ENCODE measurements at places on chromosomes 4 and X.

DNA sequence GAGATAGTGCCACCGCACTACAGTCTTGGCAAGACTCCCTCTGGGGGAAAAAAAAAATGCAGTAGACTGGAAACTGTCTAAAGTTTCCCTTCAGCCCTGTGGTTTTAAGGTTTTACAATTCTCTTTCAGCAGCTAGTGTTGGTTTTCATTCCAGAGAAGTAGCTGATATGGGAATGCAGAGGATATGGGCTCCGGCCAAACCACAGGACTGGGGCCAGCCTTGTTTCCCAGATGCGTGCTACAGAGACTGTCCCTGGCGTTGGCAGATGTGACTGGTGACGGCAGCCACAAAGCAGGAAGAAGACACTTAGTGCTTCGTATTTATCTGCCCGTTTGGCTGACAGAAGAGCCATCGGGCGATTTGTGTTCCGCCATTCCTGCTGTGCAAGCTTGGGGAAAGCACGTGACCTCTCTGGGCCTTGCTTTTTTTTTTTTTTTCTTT lies 43.2 kb downstream of the ZBTB49 start:
- no peak for DNase-seq

- DNase-seq, result no peak
Observed at GRCh38 chr4:16844816-16845586, 53.4 kb downstream of the LDB2 start.

DNA sequence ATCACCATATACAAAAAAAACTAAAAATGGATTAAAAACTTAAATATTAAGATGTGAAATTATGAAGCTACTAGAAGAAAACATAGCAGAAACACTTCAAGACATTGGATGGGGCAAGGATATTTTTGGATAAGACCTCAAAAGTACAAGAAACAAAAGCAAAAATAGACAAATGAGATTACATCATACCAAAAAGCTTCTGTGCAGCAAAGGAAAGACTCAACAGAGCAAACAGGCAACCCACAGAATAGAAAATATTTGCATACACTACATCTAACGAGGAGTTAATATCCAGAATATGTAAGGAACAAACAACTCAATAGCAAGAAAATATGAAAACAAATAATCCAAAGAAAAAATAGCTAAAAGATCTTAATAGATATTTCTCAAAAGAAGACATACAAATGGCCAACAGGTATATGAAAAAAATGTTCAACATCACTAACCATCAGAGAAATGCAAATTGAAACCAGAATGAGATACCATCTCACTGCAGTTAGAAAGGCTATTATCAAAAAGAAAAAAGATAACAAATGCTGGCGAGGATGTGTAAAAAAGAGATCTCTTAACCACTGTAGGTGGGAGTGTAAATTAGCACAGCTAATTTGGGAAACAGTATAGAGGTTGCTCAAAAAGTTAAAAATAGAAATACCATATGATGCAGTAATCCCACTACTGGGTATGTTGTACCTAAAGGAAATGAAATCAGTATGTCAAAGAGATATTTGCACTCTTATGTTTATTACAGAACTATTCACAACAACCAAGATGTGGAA lies 17.8 kb upstream of the LRCH2 start:
- DNase-seq, result no peak

GRCh38 chr4:123821861-123822260 lies 425.3 kb downstream of the SPRY1 start:
- no peak for DNase-seq

DNA sequence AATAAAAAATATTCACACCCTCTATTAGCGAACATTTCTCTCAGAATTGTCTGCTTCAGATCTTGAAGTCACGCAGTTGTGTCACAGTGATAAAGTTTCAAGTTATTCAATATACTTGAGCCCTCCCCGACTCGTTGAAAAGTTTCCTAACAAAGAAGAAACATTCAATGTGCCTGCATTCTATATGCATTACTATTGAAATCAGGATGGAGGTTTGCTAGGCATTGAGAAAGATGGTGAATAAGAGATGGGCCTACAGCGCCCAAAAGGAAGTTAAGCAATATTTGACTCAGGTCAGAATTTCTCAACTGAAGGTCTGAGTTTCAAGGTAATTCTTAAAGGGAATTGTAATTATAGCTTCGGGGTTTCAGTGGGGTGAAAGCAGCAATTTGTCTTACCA lies 6.1 kb downstream of the TCEANC start:
- DNase-seq, result no peak

DNA sequence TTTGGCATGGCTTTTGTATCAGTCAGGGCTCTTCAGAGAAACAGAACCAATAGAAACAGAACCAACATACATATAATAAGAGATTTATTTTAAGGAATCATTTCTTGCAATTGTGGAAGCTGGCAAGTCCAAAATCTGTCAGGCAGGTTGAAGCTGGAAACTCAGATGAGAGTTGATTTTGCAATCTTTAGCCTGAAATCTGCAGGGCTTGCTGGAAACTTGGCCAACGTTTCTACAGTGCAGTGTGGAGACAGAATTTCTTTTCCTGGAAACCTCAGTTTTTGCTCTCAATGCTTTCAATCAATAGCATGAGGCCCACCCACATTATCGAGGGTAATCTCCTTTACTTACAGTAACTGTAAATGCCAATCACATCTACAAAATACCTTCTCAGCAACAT lies 45.4 kb downstream of the COMMD8 start:
- no peak for DNase-seq

DNA sequence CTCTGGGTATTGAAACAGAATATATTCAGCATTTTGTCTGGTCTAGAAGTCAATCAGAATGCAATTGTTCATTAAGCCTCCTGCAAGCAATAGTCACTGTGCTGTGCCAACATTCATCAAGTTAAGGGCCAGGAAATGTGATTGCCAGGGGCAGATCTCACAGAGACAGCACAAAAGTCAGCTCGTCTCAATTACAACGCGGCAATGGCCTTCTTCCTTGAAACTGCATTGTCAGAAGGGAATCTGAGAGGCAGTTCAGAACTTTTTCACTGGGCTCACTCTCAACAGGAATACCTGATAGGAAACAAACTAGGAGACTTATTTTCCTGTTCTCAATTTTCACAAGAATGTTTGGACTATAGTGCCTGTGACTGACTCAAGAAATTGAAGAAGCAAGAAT lies 131.1 kb upstream of the NR3C2 start:
- DNase-seq, result no peak

- no peak for DNase-seq
Observed at GRCh38 chr4:61312526-61312925, 112.4 kb downstream of the ADGRL3 start.

Measured in SK-N-SH (cell line).